ENCODE measurements at places on chromosomes 6 and 20.

GRCh38 chr6:113713665-113714064 lies 143.5 kb upstream of the MARCKS start:
- no peak for DNase-seq

- no peak for DNase-seq
Measured at GRCh38 chr6:135600086-135600702, 102.7 kb upstream of the AHI1 start.

GRCh38 chr20:49825521-49826033 lies 12.9 kb downstream of the SLC9A8 start:
- DNase-seq = no peak

DNA sequence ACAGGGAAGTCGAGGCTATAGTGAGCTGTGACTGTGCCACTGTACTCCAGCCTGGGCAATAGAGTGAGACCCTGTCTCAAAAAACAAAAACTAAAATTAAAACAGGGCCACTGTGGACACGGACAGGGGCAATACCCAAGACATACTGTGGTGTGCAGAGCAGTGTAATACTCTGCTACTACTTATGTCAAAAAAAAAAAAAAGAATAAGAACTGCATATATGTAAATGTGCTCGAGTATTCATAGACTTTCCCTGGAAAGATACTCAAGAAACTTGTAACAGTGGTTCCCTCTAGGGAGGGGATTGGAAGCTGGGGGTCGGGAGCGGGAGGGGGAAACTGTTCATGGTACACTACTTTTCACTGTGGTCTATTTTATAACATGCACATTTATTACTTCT lies 15.9 kb downstream of the SPDEF start:
- no peak for DNase-seq

GRCh38 chr20:50872560-50873425 lies 58.4 kb downstream of the ADNP start:
- no peak for DNase-seq

- DNase-seq = no peak
Measured at GRCh38 chr20:62825986-62826645, 9.3 kb downstream of the COL9A3 start.

GRCh38 chr6:82954937-82955577 lies 110.6 kb downstream of the UBE3D start:
- peak; percentile 64 for DNase-seq

GRCh38 chr20:10504994-10505730 lies 70.1 kb downstream of the SLX4IP start:
- no peak for DNase-seq

DNA sequence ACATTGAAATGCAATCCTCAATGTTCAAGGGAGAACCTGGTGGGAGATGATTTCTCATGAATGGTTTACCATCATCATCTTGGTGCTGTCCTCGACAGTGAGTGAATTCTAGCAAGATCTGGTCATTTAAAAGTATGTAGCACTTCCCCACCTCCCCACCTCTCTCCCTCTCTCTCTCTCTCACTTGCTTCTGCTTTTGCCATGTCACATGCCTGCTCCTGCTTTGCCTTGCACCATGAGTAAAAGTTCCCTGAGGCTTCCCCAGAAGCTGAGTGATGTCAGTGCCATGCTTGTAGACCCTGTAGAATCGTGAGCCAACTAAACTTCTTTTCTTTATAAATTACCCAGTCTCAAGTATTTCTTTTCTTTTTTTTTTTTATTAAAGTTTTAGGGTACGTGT lies 60.5 kb downstream of the DST start:
- no peak for DNase-seq

DNA sequence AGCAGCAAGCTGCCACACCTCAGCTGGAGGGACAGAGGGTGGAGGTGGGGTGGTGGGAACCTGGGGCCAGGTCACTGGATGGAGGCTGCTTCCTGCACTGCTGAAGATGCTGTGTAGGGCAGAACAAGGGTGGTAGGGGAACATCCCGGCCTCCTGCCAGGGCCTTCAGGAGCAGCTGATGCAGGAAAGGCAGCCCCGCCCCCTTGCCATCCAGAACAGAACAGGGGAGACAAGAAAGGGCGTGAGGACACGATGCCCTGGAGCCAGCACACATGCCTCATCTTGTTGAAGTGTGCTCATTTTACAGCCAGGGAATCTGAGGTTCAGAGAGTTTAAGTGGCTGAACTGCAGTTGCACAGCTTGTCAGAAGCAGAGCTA lies 43.1 kb upstream of the PHACTR3 start:
- DNase-seq = no peak

DNA sequence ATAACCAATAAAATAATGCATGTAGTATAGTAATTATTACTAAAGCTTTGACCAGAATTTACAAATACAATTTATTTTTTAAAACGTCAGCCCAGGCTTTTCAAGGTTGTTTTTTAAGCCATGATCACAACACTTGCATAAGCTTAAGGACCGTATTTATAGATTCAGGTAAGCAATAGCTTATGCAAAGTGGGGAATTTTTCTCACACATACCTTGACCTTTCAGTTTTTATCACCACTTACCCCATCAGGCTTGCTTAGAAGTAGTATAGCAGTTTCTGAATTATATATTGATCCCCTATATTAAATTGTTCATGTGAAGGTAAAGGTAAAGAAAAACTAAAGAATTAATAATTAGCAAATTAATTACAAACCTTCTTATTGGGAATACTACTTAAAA lies 232.3 kb upstream of the FKBP1C start:
- DNase-seq = no peak

- DNase-seq = peak; percentile 57
Measured at GRCh38 chr6:89562093-89562973, 76.2 kb downstream of the LYRM2 start.

GRCh38 chr20:59752704-59753460 lies 148.5 kb downstream of the PHACTR3 start:
- no peak for DNase-seq

DNA sequence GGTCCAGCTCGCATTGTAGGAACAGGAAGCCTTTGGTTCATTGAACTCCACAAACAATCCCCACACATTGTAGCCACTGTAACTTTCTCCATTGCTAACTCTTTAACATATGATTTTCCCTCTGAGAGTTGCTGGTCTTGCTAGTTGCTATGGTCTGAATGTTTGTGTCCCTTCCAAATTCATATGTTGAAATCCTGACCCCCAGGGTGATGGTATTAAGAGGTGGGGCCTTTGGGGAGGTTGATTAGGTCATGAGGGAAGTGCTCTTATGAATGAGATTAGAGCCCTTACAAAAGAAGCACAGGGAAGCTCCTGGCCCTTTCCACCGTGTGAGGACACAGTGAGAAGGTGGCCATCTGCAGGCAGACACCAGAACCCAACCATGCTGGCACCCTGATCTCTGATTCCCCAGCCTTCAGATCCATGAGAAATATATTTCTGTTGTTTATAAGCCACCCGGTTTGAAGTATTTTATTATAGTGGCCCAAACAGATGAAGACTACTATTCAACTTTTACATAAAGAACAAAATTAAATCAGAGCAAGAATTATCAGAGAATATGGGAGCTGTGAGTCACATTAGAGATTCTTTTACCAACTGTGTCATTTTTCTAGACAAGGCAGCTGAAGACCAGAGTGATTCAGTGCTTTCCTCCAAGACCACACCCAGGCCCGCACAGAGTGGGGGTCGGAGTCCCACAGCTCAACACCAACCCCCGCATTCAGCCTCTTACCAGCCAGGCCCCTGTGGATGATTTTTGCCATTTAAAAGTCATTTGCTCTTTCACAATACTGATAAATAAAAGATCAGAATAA lies 143.0 kb downstream of the SAMD5 start:
- DNase-seq = peak; percentile 13

DNA sequence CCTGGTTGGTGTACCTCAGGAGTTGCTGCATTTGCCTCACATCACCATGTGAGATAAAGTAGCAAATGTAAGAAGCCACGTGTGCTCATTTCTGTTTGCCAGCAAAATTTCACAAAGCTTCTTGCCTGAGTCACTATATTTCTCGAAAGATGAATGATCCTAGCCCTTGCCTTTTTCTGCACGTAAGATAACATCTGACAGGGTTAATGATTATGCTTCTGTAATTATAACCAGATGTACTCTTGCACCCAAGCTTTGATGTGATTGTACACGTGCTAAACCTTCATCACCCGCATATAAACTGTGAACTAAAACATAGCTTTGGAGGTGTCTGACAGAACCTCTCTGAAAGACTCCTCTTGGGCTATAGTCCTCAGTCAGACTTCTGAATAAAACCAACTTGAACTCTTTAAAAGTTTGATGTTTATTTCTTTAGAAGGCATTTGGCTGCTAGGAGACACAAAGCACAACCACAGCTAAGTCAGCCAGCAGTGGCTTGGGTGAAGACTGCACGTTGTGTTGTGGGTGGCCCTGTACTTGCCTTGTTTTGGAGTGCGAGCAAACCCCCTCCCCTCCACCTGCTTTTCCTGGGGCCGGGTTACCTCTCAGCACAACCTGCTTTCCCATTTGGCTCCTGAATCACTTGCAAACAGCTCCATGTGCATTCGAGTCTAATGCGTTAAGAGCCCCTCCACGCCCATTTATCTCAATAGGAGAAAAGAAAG lies 19.3 kb downstream of the PROKR2 start:
- no peak for DNase-seq

- no peak for DNase-seq
Measured at GRCh38 chr6:87617405-87617804, 27.5 kb downstream of the ORC3 start.

DNA sequence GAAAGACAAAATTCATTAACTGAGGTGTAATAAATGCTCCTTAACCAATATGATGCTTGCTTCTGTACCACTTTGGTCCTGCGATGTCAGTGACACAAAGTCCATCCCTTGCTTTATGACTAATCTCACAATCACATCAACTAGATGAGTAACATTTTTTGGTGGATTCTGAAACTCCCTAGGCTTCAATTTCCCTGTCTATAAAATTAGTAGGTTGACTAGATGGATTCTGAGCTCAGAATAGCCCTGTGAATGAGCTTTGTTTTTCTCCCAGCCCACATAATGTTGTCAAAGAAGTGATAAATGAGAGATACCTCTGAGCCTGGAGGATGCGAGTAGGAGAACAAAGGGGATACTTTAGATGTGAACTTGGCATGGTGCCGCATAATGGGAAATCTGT lies 9.1 kb downstream of the TXLNB start:
- DNase-seq = no peak

DNA sequence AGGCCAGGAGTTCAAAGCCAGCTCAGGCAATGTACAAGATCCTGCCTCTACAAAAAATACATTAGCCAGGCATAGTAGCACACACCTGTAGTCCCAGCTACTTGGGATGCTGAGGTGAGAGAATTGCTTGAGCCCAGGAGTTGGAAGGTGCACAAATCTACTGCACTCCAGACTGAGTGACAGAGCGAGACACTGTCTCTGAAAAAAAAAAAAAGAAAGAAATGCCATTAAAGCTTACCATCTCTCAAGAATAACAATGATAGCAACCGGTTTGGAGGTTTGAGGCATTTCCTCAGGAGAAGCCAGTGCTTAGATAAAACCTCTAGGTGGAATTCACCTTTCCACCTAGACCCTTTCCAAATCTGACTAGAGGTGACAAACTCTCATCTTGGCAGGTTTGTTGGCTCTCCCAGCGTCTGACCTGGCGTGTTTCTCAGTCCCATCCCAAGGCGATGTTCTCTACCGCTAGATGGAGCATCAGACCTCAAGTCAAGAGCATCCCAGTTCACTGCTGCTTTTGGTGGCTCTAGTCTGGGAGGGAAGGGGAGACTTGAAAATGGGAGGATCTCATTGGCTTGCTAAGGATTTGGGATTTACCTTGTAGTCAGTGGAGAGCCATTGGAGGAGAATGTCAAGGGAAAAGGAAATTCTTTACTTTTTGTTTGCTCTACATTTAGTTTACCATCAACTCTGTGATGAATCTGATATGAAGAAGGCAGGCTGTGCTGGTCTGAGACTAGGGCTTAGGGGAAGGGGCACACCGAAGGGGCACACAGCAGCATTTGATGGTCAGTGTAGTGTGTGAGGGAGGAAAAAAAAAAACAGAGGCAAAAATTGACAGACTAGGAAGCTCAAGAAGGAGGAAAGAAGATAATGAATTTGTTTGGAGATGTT lies 67.9 kb downstream of the NCOA7 start:
- DNase-seq = peak; percentile 81

Data from astrocyte of the hippocampus (primary cell).